ENCODE measurements at places on chromosomes 12 and 14.

GRCh38 chr12:1890810-1891209 is 27.6 kb downstream of the CACNA2D4 start:
- DNase-seq = no peak

GRCh38 chr12:11870041-11870451 is 200.7 kb upstream of the BCL2L14 start:
- DNase-seq = no peak

DNA sequence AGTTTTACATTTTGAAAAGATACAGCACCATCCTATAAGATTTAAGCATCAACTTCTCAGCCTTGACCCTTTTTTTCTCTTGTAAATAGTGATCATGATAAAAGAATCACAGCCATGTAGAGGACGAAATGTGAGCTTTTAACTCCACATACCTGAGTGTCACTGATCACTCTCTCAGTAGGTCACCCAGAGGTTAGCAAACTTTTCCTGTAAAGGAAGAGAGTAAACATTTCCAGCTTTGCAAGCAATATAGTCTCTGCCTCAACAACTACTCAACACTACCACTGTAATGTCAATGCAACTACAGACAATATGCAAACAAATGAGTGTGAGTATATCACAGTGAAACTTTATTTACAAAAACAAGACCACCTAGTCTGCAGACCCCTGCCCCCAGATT is 912.1 kb downstream of the DIO2 start:
- no peak for DNase-seq

DNA sequence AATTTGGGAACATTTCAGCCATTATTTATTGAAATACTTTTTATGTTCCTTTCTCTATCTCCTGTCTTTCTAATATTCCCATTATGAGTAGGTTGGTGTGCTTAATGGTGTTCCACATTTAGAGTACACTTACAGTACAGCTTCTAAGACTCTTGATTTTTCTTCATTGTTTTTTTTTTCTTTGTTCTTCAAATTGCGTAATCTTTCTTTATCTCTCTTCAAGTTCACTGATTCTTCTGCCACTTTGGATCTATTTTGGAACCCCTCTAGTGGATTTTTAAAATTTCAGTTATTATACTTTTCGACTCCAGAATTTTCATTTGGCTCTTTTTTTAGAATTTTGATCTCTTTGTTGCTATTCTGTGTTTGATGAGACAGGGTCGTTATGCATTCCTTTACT is 157.7 kb downstream of the ADGRD1 start:
- no peak for DNase-seq

DNA sequence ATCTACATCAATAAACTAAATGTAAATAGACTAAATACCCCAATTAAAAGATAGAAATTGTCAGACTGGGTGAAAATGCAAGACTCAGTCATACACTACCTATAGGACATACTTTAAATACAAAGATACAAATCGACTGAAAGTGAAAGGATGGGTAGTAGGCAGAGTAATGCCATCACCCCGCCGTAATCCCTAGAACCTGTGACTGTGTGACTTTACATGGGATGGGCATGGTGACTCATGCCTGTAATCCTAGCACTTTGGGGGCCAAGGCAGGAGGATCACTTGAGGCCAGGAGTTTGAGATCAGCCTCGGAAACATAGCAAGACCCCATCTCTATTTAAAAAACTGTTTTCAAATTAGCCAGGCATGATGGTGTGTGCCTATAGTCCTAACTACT is 2.6 kb upstream of the EVL start:
- DNase-seq = no peak

GRCh38 chr12:63822352-63822751 is 22.1 kb upstream of the SRGAP1 start:
- no peak for DNase-seq

DNA sequence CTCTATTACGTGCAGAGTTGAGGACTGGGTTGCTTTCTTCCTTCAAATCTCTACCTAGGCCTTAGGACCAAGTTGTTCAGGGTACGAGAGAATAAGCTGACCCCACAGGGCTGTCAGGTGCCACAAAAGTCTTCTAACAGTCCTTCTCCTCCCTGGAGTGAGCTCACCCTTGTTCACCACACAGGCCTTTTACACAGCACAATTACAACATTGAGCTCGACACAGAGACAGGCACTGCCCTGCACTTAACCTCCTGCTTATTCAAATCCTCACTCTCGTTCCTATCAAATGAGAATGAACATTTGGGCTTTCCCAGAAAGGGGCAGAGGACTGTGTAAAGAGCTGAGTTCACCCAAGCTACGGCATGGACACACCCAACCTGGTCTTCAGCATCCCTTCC is 2.4 kb downstream of the GALNT6 start:
- no peak for DNase-seq

GRCh38 chr12:23399402-23399933 is 550.0 kb downstream of the SOX5 start:
- DNase-seq = no peak

DNA sequence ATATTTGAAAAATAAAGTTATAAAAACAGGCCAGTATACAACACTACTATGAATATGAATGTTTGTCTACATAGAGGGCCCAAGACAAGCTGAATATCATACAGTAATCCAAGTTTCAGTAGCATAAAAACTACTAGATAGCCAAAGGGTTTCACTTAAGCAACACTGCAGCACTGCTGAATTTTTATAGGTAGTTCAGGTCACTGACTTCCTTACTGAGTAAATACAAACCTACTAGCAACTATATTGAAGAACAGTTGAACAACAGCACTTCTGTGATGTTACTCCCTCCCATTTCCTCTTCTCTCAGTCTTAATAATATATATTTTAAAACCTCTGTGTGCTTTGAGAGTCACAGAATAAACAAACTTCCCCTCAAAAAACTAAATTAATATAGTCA is 42.7 kb downstream of the GTF2A1 start:
- no peak for DNase-seq

DNA sequence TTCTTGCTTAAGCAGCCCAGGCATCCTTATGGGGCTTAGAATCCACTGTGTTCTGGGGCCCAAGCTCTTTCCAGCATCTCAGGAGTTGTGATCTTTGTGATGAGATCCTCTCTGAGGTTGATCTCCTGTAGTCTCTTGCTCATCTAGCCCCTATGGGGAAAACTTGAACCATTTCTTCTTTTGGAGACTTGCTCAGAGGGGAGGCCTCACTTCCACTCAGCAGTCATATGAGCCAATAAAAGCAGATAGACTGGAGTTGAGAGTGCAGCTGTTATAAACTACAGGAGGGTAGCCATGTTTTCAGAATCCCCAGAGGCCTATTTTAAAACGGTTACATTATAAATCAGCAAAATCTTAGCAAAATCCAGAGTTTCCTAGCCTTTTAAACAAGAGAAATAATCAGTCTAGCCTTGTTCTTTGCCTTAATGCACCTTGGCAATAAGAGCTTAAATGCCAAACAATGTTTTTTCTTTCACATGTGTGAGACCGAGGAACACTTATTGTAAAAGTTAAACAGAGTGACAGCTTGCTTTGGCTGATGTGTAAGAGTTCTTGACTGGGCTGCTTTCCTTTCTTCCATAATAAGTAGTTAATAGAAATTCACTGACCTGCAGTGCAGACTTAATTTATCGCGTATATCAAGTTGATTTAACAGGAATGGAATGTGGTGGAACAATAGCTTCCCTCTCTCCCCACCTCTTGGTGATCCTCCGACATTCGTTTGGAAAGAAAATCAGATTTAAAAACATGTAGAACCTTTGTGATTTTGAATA is 168.3 kb downstream of the NEDD1 start:
- no peak for DNase-seq

DNA sequence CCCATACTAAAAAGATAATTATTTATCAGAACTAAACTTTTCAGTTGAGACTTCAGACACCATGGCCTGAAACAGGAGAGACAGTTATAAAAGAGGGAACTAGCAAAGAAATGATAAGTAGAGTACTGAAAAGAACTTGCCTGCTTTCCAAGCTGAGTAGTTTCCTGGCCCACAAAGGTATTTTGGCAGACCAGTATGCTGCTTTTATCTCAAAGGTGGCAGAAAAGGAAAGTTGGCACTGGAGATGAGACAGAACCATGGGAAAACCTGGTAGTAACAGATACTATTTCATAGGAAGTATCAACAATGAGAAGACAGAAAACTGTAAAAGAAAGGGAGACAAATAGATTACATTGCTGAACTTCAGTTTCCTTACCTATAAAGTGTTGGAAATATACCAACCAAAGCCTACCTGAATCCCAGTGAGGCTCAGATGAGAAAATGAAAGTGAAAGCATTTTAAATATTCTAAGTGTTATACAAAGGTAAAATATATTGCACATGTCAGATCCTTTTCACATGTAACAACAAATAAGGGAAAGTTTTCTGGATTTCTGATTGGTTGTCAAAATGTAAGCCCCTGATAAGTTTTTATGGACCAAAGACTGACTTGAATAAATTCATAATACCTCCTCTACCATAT is 155.3 kb upstream of the FSCB start:
- DNase-seq = no peak

DNA sequence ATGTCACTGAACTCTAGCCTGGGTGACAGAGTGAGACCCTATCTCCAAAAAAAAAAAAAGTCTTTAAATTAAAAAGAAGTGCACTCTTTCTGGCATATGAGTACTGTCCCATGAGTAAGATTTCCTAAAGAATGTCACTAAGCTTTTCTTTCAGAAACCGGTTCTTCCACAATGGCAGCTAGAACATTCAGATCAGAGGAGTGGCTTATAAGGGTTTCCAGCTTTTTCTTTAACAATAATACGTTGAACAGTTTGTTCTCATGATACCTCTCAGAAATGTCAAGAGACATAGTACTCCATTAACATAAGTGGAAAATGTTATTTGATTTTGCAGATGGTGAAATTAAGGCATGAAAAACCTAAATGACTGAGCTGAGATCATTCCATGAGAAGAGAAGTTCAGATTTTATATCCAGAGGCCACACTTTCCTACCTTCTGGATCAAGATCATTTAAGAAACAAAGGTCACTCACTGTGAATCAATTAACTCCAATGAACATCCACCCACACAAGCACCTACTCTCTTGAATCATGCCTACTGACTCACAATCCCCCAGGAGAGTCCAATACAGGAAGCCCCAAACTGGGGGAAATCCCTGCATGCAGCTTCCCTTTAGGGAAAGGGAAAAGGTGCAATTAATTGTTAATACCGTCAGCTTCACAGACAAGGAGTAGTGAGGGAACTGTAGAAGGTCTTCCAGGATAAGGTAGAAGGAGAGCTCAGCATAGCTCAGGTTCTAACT is 86.9 kb downstream of the SPTSSA start:
- DNase-seq = no peak

DNA sequence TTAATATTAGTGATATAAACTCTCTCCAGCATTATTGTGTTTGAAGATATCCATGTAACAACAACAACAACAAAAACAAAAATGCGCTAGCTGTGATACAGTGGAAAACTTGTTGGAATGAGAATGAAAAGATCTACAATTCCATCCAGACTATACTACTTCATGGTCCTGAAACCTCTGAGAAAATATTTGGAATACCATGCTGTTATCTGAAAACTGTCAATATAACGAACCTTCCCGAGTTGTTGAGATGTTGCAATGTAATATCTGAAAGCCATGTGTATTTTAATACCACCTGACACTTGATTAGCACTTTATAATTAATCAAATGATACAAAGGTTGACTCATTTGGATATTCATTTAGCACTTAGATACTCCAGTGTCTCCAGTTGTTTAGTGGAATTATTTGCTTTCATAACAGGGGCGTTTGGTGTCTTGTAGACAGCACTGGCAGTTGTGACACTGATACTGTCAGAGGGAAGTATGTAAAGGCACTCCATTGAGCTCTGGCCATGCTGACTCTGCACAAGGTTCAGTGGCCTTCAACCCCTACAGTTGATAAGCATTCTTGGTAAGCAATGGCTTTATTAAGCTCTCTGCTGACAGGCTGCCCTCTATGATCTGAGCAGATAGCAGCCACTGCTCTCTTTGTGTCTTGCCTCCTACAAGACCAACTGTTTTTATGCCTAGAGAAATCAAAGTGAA is 447.1 kb upstream of the SEL1L start:
- DNase-seq = no peak

DNA sequence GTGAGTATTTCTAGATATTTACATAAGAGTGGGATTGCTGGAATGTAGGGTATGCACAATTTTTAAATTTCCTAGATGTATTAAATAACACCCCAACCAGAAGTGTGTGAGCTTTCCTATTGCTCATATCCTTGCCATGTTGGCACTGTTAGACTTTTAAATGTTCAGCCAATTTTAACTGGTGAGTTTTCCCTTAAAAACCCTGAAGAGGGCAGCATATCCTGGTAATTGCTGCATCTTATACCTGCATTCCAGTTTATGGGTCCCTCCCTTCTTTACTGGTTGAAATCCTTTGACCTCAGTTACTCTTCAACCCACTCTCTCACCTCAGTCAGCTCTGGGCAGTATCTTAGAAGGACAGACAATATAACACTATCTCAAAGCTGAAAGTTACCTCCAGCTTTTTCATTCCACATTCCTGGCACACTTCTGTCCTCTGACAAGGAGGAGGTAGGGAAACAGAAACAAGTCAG is 270.6 kb downstream of the PAWR start:
- DNase-seq = no peak

GRCh38 chr12:30646821-30647220 is 48.8 kb downstream of the IPO8 start:
- no peak for DNase-seq

DNA sequence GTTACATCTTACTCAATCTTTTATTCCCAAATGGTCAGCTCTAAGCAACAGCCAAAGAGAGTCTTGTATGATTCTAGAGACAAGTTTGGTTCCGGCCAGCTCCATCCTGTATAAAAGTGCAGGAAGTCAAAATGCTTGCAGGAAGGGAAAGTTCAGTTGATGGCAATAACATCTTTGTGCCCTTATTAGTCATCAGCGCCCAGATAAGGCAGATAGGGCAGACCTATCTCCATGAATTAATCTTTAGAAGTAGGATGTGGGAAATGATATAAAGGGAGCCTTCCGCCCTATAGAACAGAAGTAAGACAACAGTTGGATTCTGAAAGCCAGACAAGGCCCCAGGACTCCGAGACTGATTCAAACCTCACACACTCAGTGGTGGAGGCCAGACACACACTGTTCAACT is 6.4 kb downstream of the GNS start:
- no peak for DNase-seq

- DNase-seq = no peak
Observed at GRCh38 chr12:100755186-100755585, 39.4 kb upstream of the ANO4 start.

GRCh38 chr12:124545508-124546418 is 21.6 kb downstream of the NCOR2 start:
- DNase-seq = peak; percentile 50

DNA sequence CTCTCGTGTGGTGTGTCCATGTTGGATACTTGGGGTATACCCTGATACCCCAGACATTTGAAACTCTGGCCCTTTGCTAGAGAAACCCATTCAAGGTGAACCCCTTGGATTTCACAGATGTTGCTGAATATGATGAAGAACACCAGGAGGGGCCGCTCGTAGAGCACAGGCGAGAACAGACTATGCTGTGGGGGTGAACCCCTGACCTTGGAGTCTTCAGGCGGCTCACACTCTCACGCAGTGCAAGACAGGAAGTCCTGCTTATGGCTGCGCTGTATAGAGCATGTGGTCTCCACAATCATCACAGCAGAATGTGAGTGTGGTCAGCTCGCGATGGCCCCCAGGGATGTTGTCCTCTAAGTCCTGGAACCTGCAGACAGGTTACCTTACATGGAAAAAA is 60.4 kb downstream of the SLC15A4 start:
- no peak for DNase-seq
